ENCODE measurements at places on chromosomes 1 and 21.

- DNase-seq, result no peak
Measured at GRCh38 chr1:27296773-27297291, 25.1 kb upstream of the TMEM222 start.

DNA sequence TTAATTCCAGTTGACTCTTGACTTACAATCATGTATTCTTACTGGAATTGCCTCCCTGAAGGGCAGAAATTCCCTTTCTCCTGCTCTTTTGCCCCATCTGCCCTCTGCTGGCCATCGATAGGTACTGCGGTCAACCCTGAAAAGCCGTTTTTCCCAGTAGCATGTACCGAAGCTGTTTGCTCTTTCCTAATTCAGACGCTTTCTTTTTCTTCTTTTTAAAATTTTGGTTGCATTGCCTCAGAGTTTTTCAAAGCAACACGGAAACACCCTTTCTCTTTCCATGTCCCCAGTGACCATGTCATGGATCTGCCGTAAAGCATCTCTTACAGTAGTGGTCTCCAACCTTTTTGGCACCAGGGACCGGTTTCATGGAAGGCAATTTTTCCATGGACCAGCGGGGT is 164.2 kb upstream of the C1orf21 start:
- no peak for DNase-seq

DNA sequence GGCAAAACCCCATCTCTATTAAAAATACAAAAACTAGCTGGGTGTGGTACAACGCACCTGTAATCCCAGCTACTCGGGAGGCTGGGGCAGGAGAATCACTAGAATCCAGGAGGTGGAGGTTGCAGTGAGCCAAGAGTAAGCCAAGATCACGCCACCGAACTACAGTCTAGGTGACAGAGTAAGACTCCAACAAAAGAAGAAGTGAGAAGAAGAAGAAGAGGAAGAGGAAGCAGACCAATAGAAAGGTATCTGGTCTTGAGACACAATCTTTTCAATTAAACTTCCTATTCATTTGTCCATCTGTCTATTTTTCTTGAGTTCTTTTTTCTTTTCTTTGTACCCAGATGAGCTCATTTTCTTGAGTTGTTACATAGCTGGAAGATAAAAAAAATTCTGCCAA is 55.7 kb upstream of the ACADM start:
- no peak for DNase-seq

GRCh38 chr1:15282810-15283474 is 35.9 kb downstream of the FHAD1 start:
- no peak for DNase-seq

DNA sequence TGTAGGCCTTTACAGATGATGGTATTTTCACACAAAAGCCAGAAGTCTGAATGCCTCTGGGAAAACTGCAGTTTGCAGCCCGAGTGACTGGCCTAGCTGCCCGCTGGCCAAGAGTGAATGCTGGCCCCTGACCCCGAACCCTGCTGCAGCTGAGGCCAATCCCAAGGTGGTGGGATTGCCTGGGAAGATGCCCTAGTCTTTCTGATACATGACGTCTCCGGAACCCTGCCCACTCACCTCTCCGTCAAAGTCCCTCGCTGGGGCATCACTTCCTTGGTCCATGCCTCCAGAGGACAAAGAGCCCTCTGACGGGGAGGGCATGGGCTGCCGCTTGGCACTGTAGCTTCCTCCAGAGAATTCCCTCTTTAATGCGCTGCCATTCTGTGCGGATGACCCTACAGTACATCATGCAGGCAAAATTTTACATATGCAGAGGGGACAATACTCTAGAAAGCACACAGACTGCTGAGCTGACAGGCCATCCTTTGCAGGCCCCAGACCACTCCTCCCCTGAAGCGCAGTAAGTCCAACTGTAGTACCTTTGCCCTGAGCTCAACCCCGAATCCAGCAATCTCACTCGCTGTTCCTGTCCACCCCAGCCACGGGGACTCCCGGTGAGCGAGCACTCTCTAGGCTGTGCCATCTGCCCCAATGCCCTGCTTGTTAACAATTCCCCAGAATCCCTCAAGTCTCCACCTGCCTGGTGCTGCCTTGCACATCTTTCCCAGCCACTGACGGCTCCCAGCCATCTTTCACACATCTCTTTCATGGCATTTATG is 54.7 kb downstream of the COQ8A start:
- DNase-seq, result no peak

DNA sequence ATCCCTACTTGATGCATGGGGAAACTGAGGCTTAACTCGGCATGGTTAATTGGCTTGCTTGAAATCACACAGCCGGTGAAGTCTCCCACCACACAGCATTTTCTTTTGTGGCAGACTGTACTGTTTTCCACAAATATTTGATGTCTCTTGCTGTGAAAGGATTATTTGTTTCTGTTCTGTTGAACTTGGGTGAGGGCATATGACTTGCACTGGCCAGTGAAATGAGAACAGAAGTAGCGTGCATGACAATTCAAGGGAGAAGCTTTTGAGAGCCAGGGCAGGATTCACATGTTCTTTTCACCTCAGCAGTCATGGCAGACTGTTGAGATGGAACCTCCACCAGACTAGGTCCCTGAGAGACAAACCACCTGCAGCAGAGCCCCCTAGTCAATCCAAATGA is 11.7 kb upstream of the AK2 start:
- no peak for DNase-seq

GRCh38 chr1:7225711-7226505 is 440.7 kb downstream of the CAMTA1 start:
- no peak for DNase-seq

DNA sequence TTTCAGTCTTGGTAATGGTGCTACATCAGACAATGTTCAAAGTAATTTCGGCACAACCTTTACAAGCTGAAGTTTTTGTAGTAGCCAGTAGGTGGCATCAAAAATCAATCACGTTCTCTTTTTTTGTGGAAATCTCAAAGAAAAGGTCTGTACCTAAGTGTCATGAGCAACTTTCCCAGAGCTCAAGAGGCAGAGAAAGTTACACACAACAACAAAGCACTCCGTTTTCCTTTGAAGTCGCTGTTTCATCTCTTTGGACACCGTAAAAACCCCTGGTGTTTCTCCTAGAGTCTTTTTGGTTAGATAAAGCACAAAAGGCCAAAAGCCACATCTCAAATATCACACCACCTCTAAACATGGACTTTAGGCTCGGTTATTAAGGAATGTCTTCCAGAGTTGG is 131.6 kb downstream of the LHX8 start:
- no peak for DNase-seq

- DNase-seq, result no peak
Measured at GRCh38 chr1:155261493-155261851, 688 bp downstream of the SCAMP3 start.

- no peak for DNase-seq
Measured at GRCh38 chr1:238101923-238102322, 211.2 kb upstream of the ZP4 start.

DNA sequence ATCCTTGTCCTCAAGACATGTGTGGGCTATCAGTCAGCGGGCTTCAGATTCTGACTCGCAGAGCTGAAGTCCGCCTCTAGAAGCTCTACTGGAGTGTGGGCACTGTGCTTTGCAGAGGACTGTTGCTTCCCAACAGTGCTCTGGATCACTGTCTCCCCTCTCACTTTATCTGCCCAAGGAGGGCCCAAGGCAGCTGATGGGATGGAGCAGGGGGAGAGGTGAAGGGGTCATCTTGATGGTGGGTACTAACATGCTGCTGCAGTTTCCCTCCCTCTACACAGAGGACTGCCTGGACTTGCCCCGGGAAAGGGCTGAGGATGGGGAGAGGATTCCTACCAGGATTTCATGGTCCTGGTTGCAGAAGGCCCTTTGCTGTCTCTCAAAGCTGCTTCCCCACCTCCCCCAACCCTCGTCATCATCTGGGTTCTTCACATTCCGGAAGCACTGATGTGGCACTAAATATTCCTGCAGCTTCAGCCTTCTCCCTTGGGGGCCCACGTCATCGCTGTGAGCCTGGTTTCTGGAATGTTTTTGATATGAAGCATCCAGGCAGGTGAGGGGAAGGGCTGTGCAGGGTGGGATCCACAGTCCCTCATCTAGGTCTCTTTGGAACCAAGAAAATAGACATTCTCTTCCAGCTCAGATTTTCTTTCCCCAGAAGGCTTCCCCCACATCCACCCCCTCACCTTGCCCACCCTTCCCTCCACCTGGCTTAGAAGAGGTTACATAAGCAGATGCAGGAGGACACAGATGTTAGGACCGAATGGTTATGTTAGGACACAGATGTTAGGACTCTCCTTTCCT is 23.2 kb downstream of the NUAK2 start:
- no peak for DNase-seq

GRCh38 chr1:94416901-94417727 is 1.1 kb upstream of the ABCD3 start:
- DNase-seq, result no peak

DNA sequence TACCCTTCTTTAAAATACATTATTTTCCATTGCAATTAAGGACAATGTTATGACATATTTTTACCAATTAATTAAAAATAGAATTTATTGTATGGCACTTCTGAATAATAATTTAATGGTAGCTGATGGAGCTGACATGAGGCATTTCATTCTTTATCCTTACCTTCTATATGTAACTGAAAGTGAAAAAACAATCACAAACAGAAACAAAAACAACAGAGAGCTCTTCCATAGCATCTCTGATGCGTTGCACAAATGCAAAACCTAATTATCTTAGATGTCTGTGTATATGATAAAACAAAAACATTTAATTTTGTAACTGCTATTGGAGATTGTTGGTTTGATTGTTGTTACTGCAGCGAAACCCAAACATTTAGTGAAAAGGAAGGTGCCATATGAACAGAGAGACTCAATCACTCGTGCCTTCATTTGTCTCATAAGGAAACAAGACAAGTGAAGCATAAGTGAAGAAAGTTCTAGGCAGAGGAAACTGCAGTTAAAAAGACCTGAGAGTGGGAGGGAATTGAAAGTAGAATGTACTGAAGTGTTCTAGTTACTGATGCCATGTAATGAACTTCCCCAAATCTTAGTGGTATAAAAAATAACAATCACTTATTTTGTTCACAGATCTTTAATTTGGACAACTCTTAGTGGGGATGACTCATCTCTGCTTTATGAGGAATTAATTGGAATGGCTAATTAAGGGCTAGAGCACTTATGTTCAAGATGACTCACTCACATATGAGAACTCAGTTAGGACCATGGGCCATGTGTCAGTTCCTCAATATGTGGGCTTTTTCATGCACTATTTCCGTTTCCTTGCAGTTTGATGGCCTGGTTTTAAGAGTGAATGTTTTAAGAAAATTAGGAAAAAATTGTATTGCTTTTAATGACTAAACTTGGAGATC is 245.0 kb upstream of the OLFM3 start:
- DNase-seq, result no peak

DNA sequence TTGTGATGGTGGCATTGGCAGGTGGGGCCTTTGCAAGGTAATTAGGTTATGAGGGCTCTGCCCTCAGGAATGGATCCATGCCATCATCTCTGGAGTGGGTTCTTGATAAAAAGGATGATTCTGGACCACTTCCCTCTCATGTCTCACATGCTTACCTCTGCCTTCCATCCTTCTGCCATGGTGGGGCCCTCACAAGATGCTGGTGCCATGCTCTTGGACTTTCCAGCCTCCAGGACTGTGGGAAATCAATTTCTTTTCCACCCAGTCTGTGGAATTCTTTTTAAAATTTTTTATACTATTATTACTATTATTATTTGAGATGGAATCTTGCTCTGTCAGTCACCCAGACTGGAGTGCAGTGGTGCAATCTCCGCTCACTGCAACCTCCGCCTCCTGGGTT is 57.3 kb downstream of the ACBD3 start:
- no peak for DNase-seq

- no peak for DNase-seq
Measured at GRCh38 chr1:205294175-205294917, 27.2 kb downstream of the NUAK2 start.

DNA sequence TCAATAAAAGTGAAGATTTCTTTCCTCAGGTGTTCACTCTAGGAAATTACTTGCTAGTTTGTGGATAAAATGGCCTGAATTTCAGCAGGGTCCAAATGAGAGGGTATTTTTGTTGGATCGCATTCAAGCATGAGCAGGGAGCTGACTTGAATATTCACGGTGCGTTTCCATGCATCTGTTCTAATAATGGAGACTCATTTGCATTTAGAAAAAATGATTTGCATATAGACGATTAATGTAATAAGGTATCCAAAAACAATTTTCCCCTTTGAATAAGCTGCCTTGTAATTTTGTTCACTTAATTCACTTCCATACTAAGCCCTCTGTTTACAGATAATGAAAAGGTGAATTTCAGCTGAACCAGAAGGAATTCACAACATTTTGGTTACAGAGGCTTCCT is 130.9 kb upstream of the AJAP1 start:
- no peak for DNase-seq

GRCh38 chr21:41373763-41374162 is 11.9 kb downstream of the MX2 start:
- no peak for DNase-seq

GRCh38 chr1:147515045-147515869 is 26.0 kb upstream of the BCL9 start:
- no peak for DNase-seq

DNA sequence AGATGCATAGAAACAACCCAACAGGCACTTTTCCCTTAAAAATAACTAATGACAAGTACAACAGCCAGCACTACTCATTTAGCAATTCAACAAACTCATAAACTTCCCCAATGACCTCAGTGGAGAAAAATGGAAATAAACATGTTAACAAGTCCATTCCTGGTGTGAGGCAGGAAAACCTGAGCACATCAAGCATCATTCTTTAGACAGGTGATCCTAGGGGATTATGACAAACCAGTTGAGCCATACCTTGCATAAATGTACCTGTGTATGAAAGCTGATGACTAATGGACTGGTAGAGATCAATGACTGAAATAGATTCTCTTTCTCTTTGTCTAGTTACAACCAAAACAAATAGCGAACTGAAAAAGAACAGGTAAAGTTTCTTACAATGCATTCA is 7.0 kb downstream of the COL24A1 start:
- no peak for DNase-seq

DNA sequence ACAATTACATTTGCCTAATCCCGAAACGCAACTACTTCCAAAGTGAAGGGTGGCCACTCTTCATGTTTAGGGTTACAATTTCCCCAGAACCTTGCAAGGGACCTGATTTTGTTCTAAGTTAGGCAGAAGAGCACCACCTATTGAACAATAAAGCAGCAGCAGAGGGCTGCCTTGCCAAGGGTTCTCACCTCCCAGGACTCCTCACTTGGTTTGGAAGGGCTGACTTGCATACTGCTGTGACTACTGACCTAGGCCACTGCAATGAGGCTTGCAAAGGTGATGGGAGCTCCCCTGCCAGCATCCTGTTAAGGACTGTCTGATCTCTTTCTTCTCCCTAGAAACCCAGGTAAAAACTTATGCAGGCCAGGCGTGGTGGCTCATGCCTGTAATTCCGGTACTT is 14.2 kb downstream of the MTOR start:
- no peak for DNase-seq

GRCh38 chr1:81998165-81998564 is 197.4 kb downstream of the ADGRL2 start:
- DNase-seq, result no peak

- no peak for DNase-seq
Measured at GRCh38 chr1:1361982-1362423, 3.6 kb upstream of the MXRA8 start.

DNA sequence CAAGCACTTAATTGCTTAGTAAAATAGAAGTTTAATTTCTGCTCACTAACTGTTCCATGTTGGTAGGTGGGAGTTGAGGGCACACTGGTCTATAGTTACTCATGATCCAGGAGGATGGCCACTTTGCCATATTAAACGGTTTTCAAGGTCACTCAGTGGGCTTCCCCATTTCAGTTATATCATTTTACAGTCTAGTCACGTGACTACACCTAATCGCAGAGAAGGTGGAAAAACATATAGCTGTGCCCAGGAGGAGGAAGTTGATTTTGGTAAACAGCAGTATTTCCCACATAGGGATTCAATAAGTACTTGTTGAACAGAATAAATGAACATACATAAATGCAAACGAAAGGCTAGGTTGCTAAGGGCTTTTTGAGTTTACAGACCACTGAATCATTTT is 541.1 kb upstream of the CAMK1G start:
- DNase-seq, result no peak
